ENCODE measurements at places on chromosomes 1 and 21.

DNA sequence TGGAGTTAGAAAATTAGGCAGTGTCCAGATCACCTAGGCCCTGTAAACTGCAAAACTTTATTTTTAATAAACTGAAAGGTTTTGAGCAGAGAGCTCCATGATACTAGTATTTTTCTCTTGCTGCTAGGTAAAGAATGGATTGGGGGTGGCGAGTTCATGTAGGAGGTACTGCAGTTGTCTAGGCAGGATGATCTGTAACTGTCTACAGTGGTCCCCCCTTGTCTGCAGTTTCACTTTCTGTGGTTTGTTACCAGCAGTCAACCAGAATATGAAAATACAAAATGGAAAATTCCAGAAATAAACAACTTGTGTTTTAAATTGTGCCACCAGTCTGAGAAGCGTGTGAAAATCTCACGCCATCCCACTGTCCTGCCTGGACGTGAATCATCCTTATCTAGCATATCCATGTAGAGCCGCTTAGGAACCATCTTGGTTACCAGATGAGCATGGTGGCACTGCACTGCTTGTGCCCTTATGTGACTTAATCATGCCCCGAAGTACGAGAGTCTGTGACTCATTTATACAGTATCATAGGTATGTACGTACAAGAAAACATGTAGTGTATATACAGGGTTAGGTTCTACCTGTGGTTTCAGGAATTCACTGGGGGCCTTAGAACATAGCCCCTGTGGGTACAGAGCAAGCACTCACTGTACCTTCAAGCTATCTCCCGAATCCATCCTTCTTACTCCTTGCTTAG lies 94.2 kb downstream of the AHCTF1 start:
- no peak for DNase-seq

- no peak for DNase-seq
These were observed 90.5 kb downstream of the NTNG1 start for GRCh38 chr1:107231291-107231690.

GRCh38 chr1:70504821-70505193 lies 93.7 kb downstream of the CTH start:
- DNase-seq = no peak

DNA sequence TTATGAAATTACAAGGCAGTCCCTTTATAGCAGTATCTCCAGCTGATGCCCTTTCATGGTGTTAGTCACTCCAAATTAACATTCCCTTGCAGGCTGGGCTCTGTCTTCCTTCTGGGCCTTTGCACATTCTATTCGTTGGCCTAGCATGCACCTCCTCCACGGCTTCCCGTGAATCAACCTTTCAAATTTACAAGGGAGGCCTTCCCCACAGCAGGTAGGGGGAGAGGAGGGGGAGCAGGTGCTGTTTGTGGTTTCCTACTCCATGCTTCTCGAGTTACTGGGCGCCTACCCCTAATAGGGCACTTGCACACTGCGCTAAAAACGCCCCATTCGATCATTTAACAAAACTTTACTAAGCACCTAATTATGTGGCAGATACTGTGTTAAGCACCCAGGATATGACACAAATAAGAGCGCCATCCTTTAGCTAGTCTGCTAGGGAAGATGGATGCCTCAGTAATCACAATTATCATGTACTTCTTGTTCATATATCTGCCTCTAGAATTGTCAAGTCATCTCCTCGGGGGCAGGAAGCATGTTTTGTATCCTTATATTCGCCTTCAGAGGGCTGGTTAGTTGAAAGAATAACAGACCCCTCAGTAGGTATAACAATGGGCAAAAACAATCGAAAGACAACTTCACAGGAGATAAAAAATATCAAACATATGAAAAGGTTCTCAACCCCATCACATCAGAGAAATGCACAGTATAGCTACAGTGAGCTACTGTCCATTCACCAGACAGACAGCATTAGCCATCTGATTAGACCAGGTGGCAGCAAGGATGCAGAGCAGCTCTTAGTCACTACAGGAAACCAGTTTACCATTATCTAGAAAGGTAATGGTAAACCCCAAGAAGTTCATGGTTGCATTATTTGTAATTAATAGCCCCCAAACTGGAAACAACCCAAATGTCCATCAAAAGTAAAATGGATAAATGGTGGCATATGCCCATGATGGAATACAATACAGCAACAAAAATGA lies 1.7 kb upstream of the ADAR start:
- no peak for DNase-seq

DNA sequence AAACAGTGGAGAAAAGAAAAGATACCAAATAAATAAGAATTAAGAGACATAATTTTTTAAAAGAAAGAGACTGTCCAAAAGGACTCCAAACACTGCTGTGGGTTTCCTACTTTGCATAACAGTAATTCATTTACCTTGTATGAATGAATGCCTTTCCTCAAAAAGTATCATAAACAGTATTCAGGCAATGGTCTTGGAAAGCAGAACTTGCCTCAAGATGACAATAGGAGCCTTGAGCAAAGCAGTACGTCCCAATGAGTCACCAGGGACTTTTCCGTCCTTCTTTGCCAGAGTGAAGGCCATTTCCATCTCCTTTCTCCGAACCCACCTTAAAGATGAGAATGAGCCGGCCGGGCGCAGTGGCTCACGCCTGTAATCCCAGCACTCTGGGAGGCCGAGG lies 186.4 kb downstream of the ZBTB18 start:
- no peak for DNase-seq

GRCh38 chr1:175612286-175612685 lies 131.1 kb downstream of the TNR start:
- no peak for DNase-seq

- no peak for DNase-seq
These were observed 25.6 kb downstream of the TRABD2B start for GRCh38 chr1:47971385-47972160.

Data from T1000 (cell line).